Subcutaneous preadipocyte (primary cell): ENCODE measurements at places on chromosomes 7 and 10. TPM values are rescaled to one million over a fixed set of nuclear protein-coding genes. Genes with fewer than 3 reads are reported as not detected.

The ADIRF gene
- total RNA-seq = 35.2 and 51.1 TPM in 2 replicates

The ZNF789 gene
- total RNA-seq = 6.6 and 6.8 TPM in 2 replicates

The KCND2 gene
- total RNA-seq = 5.1 and 14.0 TPM in 2 replicates

The KLF14 gene
- total RNA-seq = 0.20 and 0.37 TPM in 2 replicates

The DNAH11 gene
- under 0.01 and 0.37 TPM in 2 replicates for total RNA-seq

The PLCE1 gene
- 0.59 and 1.1 TPM in 2 replicates for total RNA-seq

The CACNB2 gene
- total RNA-seq = 11.1 and 12.5 TPM in 2 replicates

The SP4 gene
- 4.8 and 5.1 TPM in 2 replicates for total RNA-seq

The FAM25G gene
- total RNA-seq = not detected in 2 replicates

The MLXIPL gene
- 0.39 and 1.5 TPM in 2 replicates for total RNA-seq

The ODAD2 gene
- total RNA-seq = 0.20 TPM in 1 of 2 replicates, not detected in the other

The VWC2 gene
- under 0.01 TPM in 1 of 2 replicates, not detected in the other for total RNA-seq

The BMPER gene
- 10.2 and 16.2 TPM in 2 replicates for total RNA-seq

The OR13A1 gene
- total RNA-seq = not detected in 2 replicates

The CALHM3 gene
- 0.39 and 1.1 TPM in 2 replicates for total RNA-seq

The NKX1-2 gene
- total RNA-seq = not detected in 2 replicates

The NPTX2 gene
- under 0.01 and 0.98 TPM in 2 replicates for total RNA-seq

The IL2RA gene
- not detected in 2 replicates for total RNA-seq

The OR2A42 gene
- total RNA-seq = 0.37 TPM in 1 of 2 replicates, not detected in the other

The NAT16 gene
- not detected in 2 replicates for total RNA-seq

The RBP3 gene
- not detected in 2 replicates for total RNA-seq

The AOAH gene
- total RNA-seq = not detected in 2 replicates

The HIP1 gene
- 7.0 and 15.6 TPM in 2 replicates for total RNA-seq
